Right ventricle myocardium superior (tissue), 1 donor: ENCODE measurements at places on chromosomes 1 and 21.

DNA sequence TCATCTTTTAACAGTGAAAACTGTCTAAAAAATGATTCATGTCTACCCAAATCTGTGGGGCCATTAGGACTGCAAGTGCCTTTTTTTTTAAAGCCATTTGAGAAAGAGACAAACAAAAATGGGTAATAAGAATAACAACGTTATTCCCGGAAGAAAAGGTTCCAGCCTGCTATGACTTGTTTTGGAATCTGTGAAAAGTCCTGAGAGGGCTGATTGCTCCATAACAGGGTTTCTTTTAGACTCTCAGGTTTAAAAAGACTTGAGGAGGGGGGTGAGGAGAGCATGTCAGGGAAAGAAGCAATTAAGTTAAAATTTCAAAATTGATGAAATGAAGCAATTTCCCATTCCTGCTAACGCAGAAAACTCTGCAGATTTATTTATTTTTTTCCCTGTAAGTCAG lies 56.4 kb downstream of the CACHD1 start:
- DNase-seq: no peak

DNA sequence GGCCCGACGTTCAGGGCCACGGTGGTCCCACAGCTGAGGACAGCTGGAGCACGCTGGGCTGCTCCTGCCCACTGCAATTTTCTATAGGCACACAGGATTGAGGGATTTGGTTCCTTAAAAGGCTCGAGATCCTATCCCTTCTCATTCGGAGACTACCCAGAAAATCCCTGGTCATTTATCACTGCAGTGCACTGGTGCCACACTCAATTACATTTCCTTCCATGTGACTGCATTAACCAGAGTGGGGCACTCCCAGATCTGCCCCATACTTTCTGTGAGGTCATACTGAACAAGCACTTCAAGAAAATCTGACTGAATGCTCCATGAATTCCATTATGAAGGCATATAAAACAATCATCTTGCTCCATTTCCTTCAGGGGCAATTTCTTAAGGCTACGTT lies 49.8 kb upstream of the KCNE1 start:
- no peak for DNase-seq

DNA sequence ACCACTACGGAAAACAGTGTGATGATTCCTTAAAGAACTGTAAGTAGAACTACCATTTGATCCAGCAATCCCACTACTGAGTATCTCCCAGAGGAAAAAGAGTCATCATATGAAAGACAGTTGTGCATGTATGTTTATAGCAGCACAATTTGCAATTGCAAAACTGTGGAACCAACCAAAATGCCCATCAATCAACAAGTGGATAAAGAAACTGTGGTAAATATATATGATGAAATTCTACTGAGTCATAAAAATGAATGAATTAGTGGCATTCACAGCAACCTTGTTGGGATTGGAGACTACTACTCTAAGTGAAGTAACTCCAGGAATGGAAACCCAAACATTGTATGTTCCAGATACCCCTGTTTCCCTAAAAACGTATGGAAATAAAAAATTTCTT lies 337.0 kb upstream of the PTBP2 start:
- no peak for DNase-seq

DNA sequence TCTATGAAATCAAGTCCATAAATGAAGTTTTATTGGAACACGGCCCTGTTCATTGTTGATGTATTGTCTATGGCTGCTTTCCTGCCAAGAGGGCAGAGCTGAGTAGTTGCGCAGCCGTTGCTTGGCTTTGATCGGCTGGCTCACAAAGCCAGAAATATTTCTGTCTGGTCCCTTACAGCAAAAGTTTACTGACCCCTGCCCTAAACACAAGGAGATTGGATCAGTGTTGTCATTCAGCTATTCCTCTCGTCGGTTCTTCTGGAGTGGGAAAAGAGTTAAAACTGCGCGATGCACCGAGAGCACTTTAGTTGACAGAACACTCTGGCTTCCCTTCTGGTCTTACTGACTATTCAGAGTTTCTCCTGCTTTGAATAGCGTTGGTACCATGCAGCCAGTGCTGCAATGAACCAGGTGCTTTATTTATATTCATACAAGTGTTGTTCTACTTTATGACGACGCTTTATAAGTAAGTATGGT lies 868 bp downstream of the ZBTB40 start:
- DNase-seq: no peak

DNA sequence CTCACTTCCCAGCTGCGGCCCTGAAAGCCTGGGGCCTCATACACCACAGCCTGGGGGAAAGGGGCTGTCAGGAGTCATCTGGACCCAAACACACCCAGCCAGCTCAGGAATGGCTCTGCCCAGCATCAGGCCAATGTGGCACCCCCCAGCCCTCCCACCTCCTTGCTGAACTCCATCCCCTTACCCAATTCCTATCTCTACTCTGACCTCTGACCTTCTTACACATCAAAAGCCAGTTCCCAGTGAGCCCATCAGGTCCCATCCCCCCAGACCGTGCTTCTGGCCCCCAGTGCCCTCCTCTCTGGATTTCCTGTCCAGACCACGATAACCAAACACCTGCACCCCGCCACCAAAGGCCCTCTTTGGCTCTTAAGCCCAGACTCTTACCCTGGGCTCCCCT lies 16.3 kb downstream of the CRYBG2 start:
- DNase-seq: no peak

GRCh38 chr1:43789604-43790550 lies 82.5 kb downstream of the ST3GAL3 start:
- DNase-seq: no peak

GRCh38 chr1:33180226-33180910 lies 1.5 kb downstream of the TRIM62 start:
- DNase-seq: peak; percentile 96

DNA sequence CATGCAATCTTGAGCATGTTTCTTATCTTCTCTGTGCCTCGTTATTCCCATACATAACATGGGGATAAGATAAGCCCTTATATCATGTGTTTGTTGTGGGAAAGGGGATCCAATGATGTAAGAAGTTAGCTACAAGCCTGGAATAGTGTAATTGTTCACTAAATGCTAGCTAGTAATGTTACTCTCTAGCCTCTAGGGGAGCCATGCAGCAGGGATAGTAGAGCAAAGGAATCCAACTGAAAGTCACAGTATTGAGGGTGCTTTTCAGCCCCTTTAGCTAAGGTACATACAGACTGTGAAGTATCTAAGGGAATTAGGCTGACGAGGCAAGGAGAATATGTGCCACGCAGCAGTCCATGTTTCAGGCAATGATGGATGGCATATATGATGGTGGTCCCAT lies 46.9 kb downstream of the IL23R start:
- no peak for DNase-seq

DNA sequence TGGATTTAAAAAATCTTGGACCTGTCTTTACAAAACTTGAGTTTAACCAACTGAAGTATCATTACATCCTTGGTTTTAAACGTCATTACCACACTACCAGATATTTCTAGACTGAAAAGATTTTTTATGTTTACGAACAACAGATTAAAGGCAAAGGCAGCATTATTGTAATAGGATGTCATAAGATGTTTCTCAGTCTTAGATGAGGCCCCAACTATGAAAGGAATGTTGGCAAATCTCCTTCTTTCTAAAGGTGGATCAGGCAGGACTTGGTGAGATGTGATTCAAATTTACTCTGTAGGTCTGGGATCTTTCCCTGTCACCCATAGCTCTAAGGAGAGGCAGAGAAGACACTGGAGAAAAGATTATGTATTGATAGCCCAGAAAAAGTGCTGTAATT lies 417.9 kb downstream of the PTBP2 start:
- no peak for DNase-seq

DNA sequence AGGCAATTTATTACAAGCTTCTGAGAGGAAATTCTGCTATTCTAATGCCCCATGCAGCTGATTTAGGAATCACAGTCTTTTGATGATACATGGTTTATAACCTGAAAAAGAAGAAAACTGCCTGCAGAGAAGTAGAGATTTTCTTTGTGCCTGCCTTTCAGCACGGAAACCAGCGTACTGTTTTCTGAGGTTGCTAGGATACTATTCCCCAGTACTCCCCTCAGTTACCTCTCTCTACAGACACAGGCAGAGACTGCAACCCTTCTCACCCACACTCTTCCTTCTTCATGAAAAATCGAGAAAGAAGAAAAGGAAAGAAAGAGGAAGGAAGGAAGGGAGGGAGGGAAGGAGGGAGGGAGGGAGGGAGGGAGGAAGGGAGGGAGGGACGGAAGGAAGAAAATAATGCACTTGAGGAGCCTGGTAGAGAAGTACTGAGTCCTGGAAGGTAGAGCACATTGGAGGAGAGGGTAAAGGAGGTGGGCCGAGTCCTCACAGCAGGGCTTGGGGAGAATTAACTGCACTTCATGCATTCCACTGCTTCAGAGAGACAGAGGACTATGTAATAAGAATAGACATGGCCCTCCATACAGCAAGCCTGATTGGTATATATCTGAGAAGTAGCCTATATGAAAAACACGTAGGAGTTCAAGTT lies 21.9 kb downstream of the RGS2 start:
- DNase-seq: no peak

- no peak for DNase-seq
These were observed 6.7 kb downstream of the PLA2G4A start for GRCh38 chr1:186835448-186835847.

GRCh38 chr1:218459878-218460711 lies 115.0 kb downstream of the TGFB2 start:
- DNase-seq: no peak

GRCh38 chr1:66444438-66445265 lies 89.3 kb upstream of the SGIP1 start:
- no peak for DNase-seq

GRCh38 chr1:72462186-72462905 lies 180.0 kb upstream of the NEGR1 start:
- no peak for DNase-seq

DNA sequence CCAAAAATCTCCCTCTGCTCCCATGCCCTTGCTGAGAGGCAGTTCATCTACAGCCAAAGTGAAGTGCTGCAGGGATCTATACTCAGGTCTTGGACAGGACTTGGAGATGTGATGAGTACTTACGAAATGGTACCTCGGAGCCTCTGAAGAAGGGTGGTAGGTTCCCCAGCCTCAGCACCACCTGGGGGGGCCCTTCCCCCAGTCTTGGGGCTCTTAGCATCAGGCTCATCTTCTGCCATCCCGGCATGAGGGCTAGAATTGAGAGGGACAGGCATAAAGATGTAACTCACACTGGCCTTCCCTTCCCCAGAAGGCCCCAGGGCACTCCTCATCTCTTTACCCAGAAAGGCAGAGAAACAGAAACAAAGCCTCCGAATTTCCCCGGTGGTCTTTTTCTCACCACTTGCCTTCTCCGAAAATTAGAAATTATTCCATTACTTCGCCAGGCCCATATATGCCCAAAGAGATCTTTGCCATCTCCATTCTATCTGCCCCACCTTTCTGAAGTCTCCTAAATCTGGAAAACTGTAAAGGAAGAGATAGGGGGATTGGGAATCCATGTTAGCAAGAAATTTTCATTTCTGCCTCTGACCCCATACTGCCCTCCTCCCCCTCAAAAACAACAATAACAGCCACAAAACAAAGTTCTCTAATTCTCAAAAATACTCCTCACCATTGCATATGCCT lies 827 bp downstream of the RFX5 start:
- no peak for DNase-seq

DNA sequence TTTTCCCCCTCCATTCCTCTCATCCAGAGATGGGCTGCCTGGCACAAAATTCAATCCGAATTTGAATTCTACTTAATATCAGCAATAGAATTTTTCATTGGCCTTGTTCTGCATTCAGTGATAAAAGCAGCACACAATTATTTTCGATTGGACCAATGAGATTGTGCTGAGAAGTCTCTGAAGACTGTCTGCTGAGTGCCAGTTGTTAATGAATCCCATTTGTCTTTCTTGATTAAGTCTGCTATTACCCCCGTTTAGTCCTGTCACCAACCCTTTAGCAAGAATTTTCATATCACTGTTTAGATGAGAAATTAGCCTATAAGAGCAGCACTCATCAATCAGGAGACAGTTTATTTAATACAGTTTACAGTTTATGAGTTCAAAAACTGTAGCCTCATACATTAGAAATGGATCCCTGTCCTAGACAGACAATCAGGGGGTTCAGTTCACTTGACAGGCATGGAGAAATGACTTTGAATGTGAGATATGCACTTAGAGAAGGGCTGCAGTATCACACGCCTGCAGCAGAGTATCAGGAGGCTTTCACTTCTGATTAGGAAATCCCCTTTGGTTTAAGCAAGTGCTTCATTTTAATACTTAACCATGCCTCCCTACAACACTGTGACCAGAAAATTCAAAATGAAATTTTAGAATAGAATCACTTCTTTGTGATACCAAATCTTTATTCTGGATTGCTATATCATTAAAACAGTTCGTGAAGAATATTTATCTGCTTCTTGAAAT lies 304.7 kb upstream of the PTBP2 start:
- no peak for DNase-seq

GRCh38 chr1:2255420-2256369 lies 27.6 kb downstream of the SKI start:
- DNase-seq: no peak

DNA sequence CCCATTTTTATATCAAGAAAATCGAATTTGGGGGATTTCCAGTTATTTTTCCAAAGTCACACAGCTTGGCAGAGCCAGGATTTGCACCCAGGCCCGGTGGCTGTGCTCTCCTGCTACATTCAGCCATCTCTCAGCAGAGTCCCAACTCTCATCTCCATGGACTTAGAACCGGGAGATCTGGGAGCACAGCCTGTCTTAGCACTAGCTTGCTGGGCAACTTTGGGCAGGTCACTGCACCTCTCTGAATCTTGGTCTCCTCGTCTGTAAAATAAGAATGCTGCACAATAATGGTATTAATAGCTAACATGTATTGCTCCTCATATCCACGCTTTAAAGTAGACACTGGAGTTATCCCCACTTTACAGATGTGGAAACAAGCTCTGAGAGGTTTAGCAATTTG lies 47.8 kb upstream of the PAX7 start:
- no peak for DNase-seq

DNA sequence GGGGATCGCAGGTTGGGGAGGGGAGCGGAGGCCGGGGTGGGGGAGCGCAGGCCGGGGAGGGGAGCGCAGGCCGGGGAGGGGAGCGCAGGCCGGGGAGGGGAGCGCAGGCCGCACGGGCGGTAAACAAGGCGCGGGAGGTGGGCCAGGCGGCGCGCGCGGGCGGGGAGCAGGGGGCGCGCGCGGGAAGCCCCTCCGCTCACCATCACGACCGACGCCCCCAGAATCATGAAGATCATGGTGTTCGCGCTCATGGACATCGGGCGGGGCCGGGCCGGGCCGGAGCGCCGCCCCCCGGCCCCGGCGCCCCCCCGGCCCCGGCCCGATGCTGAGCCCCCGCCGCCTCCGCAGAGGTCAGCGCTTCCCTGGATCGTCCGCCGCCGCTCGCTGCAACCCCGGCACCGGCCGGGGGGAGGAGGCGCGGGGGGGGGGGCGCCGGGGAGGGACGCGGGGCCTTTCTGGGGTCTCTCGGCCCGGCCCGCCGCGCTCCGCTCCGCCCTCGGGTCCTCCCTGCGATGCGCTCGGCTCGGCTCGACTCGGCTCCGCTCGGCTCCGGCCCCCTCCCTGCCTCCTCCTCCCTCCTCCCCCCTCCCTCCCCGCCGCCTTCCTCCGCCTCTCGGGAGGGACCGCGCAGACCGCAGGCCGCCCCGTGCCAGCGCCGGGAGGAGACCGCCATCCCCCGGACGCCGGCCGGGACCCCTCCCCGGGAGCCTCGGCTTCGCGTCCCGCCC lies at the start of gene TMEM240:
TSS of gene TMEM240 (minus strand) at position 535 of the 728 bp plus-strand sequence. CDS start at position 257, 278 bp downstream.
- DNase-seq: peak; percentile 88

GRCh38 chr1:246187834-246188372 lies 319.2 kb downstream of the SMYD3 start:
- DNase-seq: no peak
